Smooth muscle cell of the pulmonary artery (primary cell): ENCODE measurements at places on chromosomes 7 and 10. TPM values are rescaled to one million over a fixed set of nuclear protein-coding genes. Genes with fewer than 3 reads are reported as not detected.

MBL2 gene
- not detected in 2 replicates for total RNA-seq

FAM237B gene
- not detected in 2 replicates for total RNA-seq

PRTFDC1 gene
- 9.4 and 15.8 TPM in 2 replicates for total RNA-seq

SMKR1 gene
- total RNA-seq: 0.20 TPM in 1 of 2 replicates, not detected in the other

SERPINE1 gene
- 1,589 and 2,809 TPM in 2 replicates for total RNA-seq

ANK3 gene
- 67.8 and 313 TPM in 2 replicates for total RNA-seq

AKR1C1 gene
- 79.3 and 99.2 TPM in 2 replicates for total RNA-seq

MSS51 gene
- total RNA-seq: 2.1 and 2.2 TPM in 2 replicates

ZNF518A gene
- total RNA-seq: 7.8 and 11.1 TPM in 2 replicates

EBLN1 gene
- not detected in 2 replicates for total RNA-seq

DIP2C gene
- total RNA-seq: 27.9 and 40.9 TPM in 2 replicates

ENO4 gene
- total RNA-seq: 0.07 and 0.13 TPM in 2 replicates

VSTM2A gene
- not detected in 2 replicates for total RNA-seq

INPP5A gene
- 20.1 and 31.0 TPM in 2 replicates for total RNA-seq

GPR22 gene
- not detected in 2 replicates for total RNA-seq

BMPER gene
- total RNA-seq: 18.8 and 40.1 TPM in 2 replicates

SH2D4B gene
- 0.07 TPM in 1 of 2 replicates, not detected in the other for total RNA-seq

CALML5 gene
- not detected in 2 replicates for total RNA-seq

SFTPD gene
- 0.13 TPM in 1 of 2 replicates, not detected in the other for total RNA-seq

PRSS2 gene
- not detected in 2 replicates for total RNA-seq

CYP3A7 gene
- not detected in 2 replicates for total RNA-seq

C10orf143 gene
- total RNA-seq: 0.13 and 0.30 TPM in 2 replicates

BRI3 gene
- total RNA-seq: 104 and 180 TPM in 2 replicates

CHRM2 gene
- 3.0 and 8.7 TPM in 2 replicates for total RNA-seq

PTPRE gene
- total RNA-seq: 4.8 and 14.5 TPM in 2 replicates

FAM204A gene
- total RNA-seq: 33.4 and 35.1 TPM in 2 replicates

VGF gene
- total RNA-seq: 0.07 and 0.26 TPM in 2 replicates

TMEM213 gene
- total RNA-seq: not detected in 2 replicates

HOXA11 gene
- total RNA-seq: 0.13 TPM in 1 of 2 replicates, not detected in the other

TECTB gene
- under 0.01 and 0.13 TPM in 2 replicates for total RNA-seq

ITPRID1 gene
- total RNA-seq: not detected in 2 replicates

TFEC gene
- 0.07 and 0.13 TPM in 2 replicates for total RNA-seq

DENND2A gene
- 4.8 and 7.9 TPM in 2 replicates for total RNA-seq

TRIM50 gene
- not detected in 2 replicates for total RNA-seq

MYOF gene
- total RNA-seq: 484 and 499 TPM in 2 replicates

TUBB8 gene
- total RNA-seq: not detected in 2 replicates

GSDME gene
- 39.7 and 77.8 TPM in 2 replicates for total RNA-seq

ASB15 gene
- not detected in 2 replicates for total RNA-seq

NRP1 gene
- 335 and 528 TPM in 2 replicates for total RNA-seq

MYOZ1 gene
- total RNA-seq: 0.20 and 0.33 TPM in 2 replicates

GJD4 gene
- total RNA-seq: 0.10 TPM in 1 of 2 replicates, not detected in the other

EPHA1 gene
- not detected in 2 replicates for total RNA-seq

CDK14 gene
- total RNA-seq: 35.8 and 59.9 TPM in 2 replicates

FEZF1 gene
- total RNA-seq: not detected in 2 replicates

OR2A12 gene
- not detected in 2 replicates for total RNA-seq

IGF2BP3 gene
- total RNA-seq: 20.2 and 77.8 TPM in 2 replicates

NPVF gene
- not detected in 2 replicates for total RNA-seq

SFTPA1 gene
- not detected in 2 replicates for total RNA-seq

RNF148 gene
- total RNA-seq: 0.43 and 0.65 TPM in 2 replicates

HABP2 gene
- not detected in 2 replicates for total RNA-seq

LRIT1 gene
- total RNA-seq: not detected in 2 replicates

TMEM176B gene
- not detected in 2 replicates for total RNA-seq

ASAH2 gene
- total RNA-seq: 0.53 and 3.2 TPM in 2 replicates

H2BK1 gene
- not detected in 2 replicates for total RNA-seq

ZNF804B gene
- total RNA-seq: not detected in 2 replicates

THNSL1 gene
- 5.1 and 7.0 TPM in 2 replicates for total RNA-seq

NRF1 gene
- 14.6 and 18.6 TPM in 2 replicates for total RNA-seq

MNX1 gene
- not detected in 2 replicates for total RNA-seq

TMEM236 gene
- under 0.01 and 0.07 TPM in 2 replicates for total RNA-seq
